ENCODE measurements at places on chromosomes 12 and 14.

DNA sequence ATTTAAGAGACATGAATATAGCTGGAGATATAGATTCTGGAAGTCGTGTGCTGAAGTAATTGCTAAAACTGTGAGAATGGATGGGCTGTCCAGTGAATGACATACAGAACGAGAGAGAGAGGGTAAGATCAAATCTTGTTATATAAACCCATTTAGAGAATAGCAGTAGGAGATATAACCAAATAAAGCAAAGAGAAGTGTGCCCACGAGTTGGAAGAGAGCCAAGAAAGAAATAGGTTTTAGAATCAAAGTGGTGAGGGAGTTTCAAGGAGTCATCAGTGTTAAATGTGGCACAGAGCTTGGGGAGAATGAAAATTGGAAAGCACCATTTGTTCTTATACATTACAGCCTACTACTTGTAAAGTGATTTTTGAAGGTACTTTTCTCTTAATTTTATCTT lies 19.2 kb downstream of the TOGARAM1 start:
- no peak for DNase-seq

DNA sequence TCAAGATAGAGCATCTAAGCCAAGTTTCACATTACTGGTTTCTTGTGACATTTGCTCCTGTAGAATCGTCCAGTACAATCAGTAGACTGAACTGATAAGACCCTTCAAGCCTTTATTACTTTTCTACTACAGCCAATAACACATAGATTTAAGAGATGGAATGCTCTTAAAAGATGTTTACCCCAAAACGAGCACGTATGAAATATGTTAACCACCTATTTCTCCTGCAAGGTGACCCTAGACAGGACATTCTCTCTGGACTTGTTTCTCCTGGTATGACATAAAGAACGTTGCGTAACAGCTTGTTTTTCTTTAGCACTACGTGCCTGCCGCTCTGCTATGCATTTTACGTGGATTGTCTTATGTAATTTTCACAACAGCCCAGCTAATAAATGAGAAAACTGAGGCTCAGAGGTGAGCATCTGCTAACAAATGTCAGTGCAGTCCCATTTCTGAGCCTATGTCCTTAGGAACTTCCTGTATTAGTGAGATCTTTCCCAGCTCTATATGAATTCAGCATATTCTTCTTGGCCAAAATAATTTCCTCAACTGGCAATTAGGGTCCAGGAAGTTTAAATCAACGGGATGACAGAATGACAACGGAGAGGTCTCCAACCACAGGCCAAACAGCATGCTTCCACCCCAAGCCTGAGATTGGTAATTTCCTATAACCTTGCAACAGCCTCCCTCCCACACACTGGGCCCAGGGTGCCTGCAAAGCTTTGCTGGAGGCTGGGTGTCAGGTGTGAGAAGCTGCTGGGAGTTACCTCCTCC lies 3.7 kb downstream of the NFKBIA start:
- DNase-seq: no peak

- DNase-seq: no peak
Observed at GRCh38 chr14:65001723-65002122, 15.0 kb downstream of the FNTB start.

DNA sequence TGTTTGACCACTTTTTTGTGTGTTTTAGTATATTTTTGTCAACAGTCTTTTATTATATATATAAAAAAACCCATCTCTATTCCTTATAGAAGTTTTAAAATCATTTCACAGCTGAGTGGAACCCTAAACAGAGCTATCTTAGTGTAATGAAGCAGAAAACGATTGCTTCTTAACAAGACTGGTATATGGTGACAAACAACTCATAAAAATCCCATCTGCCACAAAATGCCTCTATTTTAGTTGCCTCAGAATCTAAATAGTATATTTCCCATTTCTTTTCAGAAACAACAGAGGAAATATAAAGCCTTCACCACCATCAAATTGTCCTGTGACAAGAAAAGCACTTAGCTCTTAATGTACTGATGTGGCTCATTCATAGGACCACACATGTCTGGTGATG lies 322.4 kb downstream of the ATP23 start:
- no peak for DNase-seq

- no peak for DNase-seq
Observed at GRCh38 chr12:123050913-123051312, 70.4 kb downstream of the ARL6IP4 start.

GRCh38 chr12:108055141-108055540 lies 73.9 kb upstream of the WSCD2 start:
- no peak for DNase-seq

DNA sequence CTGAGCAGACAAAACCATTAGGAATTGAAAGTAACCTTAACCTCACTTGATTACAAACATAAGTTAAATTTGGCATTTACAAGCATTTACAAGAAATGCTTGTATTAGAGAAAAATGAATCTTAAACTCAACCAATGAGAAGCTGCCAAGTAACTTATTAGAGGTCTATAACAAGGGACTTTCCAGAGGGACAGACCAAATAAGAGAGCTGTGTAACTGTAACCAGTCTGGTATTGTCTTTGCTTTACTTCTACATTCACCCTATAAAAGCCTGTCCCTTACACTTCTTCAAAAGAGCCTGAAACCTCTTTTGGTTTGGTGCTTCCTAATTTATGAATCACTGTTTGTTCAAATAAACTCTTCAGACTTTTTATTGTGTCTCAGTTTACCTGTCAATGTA lies 450.0 kb upstream of the FAR2 start:
- no peak for DNase-seq

- no peak for DNase-seq
Observed at GRCh38 chr14:39025810-39026627, 77.0 kb downstream of the SEC23A start.

DNA sequence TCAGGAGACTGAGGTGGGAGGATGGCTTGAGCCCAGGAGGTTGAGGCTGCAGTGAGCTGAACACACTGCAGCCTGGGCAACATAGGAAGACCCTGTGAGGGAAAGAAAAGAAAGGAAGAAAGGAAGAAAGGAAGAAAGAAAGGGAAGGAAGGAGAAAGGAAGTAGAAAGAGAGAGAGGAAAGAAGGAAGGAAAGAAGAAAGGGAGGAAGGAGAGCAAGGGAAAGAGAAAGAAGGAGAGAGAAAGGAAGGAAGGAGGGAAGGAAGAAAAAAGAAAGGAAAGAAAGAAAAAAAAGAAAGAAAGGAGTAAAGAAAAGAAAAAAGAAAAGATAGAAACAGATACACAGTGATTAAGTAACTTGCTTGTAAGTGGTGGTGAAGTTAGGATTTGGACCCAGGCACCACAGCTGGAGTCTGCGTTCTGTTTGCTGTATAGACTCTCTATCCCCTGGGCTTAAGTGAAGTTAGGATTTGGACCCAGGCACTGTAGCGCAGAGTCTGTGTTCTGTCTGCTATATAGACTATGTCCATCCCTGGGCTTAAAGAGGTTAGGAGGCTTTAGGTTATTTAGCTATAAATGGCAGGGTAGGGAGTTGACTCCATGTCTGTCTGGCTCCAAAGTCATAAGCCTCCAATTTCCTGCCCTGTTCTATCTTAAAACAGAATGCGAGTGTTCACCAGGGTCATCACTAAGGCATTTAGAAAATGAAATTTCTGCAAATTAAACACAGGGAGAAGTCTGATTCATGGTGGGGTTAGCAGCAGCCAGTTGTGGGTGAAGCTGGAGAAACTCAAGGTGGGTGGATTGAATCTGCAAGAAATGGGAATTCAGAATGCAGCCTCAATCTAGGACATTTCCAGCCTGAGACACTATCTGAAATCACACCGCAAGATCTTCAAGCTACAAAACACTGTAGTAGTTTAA lies 13.3 kb upstream of the C12orf75 start:
- no peak for DNase-seq

DNA sequence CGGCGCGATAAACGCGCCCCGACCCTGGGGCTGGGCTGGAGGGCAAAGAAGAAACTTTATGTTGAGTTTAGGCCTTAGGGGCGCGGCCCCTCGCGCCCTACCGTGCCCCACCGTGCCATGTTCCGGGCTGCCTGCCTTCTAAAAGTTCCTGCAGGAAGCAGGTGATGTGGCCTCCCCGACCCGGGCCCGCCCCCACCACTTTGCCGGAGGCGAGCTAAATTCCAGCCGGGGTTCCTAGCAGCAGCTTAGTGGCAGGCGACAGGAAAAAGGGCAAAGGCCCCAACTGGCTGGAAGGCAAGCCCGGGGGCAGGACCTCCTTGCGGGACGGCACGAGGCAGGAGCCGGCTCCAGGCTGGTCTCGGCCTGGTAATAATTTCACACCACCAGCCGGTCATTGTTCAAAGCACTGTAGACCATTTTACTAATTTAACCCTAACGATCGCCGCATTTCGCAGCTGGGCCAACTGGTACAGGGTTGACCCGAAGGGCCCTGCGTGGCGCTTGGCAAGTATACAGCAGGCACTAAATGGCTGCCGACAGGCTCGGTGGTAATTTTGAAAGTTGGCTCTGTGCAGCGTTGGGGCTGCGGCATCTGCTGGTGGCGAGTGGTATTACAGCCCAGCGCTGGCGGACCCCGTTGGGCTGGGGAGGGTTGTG lies 895 bp upstream of the CCDC88C start:
- peak; percentile 38 for DNase-seq

DNA sequence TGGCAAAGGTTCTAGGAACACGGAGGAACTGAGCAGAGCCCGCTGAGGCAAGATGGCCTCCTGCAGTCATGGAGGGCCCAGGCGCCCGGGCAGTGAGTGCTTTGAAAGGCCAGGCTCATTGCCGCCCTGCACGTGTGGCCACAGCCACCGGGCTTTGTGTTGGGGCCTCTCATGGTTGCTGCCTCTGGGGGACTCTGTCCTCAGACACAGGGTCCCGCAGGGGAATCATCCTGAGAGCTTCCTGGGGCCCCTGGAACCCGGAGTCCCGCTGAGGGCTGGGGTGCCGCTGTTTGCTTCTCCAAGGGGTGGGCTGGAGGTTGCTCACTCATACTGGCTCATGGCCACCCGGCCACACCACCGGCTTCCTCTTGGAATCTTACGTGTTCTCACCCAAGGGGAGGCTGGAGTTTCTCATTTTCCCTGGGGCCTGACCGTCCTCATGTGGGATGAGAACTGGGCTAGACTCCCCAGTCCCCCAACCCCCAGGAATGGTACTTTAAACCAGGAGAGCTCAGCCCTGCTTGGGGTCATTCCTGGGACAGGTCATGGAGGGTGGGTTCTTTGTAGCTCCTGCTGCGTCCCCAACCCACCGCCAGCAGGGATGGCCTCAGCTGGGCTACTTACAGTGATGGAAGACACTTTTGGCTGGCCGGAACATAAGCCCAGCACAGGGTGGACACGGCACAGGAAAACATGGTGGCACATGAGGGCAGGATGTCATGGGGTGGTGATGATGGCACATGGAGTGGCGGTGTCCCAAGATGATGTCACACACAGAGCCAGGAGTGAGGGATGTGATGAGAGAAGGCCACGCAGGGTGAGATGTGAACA lies 21.1 kb upstream of the LRTM2 start:
- no peak for DNase-seq

DNA sequence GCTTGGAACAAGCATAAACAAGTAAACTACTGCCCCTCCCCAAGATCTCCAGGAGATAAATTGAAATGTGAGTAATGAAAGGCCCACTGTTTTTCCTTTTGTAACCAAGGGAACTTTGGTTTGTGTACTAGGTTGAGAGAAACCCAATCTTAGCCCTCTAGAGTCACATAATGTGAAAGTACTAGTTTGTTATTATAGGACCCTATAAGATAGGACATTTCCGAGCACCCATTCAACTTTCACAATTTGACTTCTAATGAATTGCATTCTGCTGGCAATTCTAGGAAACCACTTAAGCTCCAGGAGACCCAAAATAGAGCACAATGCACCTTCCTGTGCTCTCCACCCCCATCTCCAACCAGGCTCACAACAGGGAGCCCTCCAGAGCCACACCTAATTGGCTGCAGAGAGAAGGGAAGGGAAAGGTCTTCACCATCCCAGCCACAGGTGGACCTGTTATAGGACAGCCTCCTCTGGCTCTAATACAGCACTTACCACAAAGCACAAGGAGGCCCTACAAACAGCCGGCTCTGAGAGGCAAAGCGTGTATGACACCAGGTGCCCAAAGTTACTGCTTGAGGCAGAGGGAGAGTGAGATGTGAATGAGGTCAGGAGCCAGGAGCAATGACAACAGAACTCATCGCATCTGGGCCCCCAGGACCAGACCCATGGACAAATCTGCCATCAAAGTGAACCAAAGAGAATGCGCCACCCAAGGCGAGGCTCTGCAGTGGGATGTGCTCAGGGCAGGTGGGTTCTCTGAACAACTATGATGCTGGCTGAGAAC lies 163.3 kb upstream of the NTF3 start:
- DNase-seq: no peak

DNA sequence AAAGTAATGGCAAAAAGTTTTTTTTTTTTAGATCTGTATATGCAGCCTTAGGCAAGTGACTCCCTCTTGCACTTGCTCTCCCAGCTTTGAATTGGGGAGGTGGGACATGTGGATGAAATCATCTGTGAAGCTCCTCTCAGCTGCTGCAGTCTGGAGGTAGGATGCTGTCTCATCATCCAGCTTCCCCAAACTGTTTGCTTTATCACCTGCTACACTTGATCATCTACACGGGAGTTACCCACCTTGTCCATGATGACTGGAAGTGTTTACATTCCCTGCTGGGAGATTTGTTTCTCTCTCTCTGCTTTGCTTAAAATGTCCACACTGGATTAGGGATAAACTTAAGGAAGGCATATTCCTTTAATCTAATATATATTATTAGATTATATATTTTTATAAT lies 8.5 kb upstream of the FGF23 start:
- DNase-seq: no peak

- DNase-seq: no peak
Observed at GRCh38 chr12:110780448-110780847, 37.8 kb upstream of the PPP1CC start.

DNA sequence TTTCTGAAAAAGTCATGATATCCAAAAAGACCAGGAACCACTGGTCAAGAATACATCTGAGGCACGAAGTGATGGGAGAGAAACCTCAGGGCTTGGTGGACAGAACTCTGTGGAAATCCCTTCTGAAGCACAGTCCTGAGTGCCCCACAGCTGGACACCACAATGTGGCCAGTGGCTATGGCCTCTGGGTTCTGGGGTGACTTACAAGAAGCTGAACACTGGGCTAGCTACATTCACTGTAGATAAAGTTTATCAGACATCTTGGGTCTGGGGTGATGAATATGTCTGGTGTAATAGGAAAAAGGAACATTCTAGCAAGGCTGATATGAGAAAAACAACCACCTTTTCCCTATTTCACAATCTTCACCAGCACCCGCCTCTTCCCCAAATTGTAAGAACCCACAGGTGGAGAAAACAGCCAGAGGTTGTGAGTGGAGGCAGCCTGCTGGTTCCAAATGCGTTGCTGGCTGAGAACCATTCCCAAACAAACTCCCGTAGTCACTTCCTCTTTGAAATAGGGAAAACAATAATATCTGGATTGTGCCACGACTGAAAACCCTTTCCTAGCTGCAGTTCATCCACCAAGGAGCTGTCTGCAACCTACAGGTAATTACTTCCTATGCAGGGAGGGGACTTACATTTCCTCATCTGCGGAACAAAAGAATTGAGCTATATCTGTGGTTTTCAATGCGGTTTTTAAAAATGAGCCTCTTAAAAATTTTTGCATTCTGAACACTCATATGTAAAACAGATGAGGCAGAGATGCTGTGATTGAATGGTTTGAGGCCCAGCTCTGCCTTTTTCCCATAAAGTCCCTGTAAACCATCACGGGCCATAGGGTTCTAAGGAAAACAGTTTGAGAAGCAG lies 193.6 kb downstream of the SLC41A2 start:
- no peak for DNase-seq

- DNase-seq: no peak
Observed at GRCh38 chr14:96052541-96053247, 13.5 kb downstream of the C14orf132 start.
